Activated T-helper 1 cell treated with anti-CD3 and anti-CD28 coated beads, Interleukin-12 subunit alpha, Interleukin-12 subunit beta, Interleukin-2, Interleukin-4 antibody, amounts not matched to agents 30 ng/mL and 10 ng/mL and 1 ng/mL, durations not matched to agents 14 hours and 24 hours and 36 hours (primary cell): ENCODE measurements at places on chromosomes 16 and 17.

DNA sequence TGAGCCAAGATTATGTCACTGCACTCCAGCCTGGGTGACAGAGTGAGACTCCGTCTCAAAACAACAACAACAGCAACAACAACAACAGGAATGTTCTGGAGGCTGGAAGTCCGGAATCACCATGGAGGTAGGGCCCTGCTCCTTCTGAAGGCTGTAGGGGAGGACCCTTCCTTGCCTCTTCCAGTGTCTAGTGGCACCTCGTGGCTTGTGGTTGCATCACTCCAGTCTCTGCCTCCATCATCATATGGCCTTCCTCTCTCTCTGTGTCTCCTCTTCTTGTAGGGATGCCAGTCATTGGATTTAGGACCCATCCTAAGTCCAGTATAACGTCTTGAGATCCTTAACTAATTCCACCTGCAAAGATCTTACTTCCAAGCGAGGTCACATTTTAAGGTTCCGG lies 14.0 kb downstream of the NAGPA start:
- no peaks in the 10 kb centered on the region for H3K4me1 ChIP-seq
- no peak overlapping the region for H3K27ac ChIP-seq
- H3K36me3 ChIP-seq, result no peaks in the 10 kb centered on the region
- no peaks in the 10 kb centered on the region for H3K27me3 ChIP-seq

GRCh38 chr17:1573932-1574696 lies 11.5 kb upstream of the PITPNA start:
- no peak overlapping the region for H3K4me3 ChIP-seq
- H3K27me3 ChIP-seq, result peaks cover 3% of the 10 kb centered on the region
- peaks cover 6% of the 10 kb centered on the region for H3K4me1 ChIP-seq
- peak; percentile 40 for DNase-seq
- H3K27ac ChIP-seq, result no peak overlapping the region
- H3K36me3 ChIP-seq, result no peaks in the 10 kb centered on the region

DNA sequence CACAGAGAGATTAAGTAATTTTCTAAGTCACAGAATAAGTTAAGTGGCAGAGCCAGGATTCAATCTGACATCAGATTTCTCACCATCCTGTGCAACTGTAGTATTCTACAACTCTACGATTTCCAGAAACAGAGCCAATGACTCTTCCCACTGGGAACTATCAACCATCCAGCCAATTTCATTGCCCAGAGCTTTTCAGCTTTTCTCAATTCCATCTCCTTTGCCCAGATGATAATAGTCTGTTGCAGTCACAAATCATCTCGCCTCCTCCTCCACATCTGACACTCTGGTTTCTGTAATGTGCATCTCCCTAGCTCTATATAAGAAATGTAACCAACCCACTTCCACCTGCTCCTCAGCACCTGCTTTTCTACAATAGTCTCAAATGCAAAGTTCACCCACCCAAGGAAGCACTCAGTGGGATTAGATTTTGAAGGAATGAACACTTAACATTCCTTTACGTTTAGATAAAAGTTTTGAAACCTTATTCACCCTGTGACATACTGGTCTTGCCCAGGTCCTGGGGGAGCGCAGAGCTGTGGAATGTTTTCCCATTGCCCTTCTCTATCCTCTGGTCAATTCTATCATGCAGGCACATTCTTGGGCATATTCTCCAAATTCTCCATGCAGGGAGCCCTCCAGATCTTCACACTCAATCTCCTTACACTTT lies 167.8 kb upstream of the ASIC2 start:
- no peak for DNase-seq
- H3K4me3 ChIP-seq, result no peak overlapping the region
- H3K36me3 ChIP-seq, result no peaks in the 10 kb centered on the region
- peaks cover 7% of the 10 kb centered on the region for H3K27me3 ChIP-seq

- H3K27ac ChIP-seq, result no peak overlapping the region
- H3K4me1 ChIP-seq, result peaks cover 17% of the 10 kb centered on the region
- peak; percentile 56 for DNase-seq
- peak overlapping the region; percentile 16 for H3K4me3 ChIP-seq
- no peaks in the 10 kb centered on the region for H3K36me3 ChIP-seq
Observed at GRCh38 chr17:50198026-50198669, 3.3 kb downstream of the COL1A1 start.

DNA sequence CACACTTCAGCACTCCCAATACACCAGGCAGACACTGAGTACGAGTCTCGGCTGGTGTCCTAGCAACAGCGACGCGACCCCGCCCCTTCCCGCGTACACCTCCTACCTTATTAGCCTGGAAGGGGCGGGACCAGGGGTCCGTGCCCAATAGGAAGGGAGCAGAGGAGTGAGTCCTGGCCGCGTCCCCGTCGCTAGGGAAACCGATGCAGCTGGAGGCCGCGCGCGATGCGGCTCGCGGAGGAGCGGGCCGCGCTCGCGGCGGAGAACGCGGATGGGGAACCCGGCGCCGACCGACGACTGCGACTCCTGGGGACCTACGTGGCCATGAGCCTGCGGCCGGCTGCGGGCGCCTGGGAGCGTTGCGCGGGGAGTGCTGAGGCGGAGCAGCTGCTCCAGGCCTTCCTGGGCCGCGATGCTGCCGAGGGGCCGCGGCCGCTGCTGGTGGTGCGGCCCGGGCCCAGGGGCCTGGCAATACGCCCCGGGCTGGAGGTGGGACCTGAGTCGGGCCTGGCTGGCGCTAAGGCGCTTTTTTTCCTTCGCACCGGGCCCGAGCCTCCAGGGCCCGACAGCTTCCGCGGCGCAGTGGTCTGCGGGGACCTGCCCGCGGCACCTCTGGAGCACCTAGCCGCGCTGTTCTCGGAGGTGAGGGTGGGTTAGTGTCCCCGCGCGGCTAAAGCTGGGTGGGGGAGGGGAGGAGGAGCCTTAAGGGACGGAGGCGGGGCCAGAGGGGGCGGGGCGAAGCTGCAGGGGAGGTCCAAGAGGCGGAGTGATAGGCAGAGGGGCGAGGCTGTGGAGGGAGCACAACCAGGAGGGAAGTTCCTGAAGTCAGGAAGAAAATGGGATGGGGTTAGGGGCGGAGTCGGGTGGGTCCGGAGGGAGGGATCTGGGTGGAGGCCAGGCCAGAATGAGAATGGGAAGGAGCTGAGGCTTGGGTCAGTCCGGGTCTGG lies at the start of gene DNAH9:
Gene DNAH9, plus strand, starts transcription at position 197 of the 948 bp plus-strand sequence. Its CDS starts 29 bp downstream, at position 226.
- no peaks in the 10 kb centered on the region for H3K4me1 ChIP-seq
- H3K36me3 ChIP-seq, result no peaks in the 10 kb centered on the region
- H3K4me3 ChIP-seq, result no peak within 1 kb of the TSS
- no peak within 1 kb of the TSS for H3K27ac ChIP-seq
- peaks cover 5% of the 10 kb centered on the region for H3K27me3 ChIP-seq

DNA sequence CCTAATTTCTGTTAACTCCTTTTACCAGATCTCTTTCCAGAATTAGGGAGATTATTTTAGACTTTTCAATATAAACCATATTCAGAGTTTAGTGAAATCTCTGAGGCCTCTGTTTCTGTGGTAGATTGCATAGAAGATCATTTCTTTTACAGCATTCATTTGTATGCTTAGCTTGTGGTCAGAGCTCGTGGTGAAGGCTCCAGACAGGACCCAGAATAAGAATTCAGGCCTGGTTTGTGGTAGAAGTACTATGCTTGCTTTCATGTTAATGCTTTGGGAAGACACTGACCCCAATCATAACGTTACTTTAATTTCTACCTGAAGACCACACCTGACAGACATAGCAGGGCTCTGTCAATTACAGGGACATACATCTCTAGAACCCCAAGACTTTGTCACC lies 258.1 kb downstream of the FTO start:
- DNase-seq, result no peak
- H3K4me3 ChIP-seq, result no peak overlapping the region
- H3K4me1 ChIP-seq, result peaks cover 20% of the 10 kb centered on the region
- peaks cover under 1% of the 10 kb centered on the region for H3K36me3 ChIP-seq
- H3K27me3 ChIP-seq, result no peaks in the 10 kb centered on the region
- H3K27ac ChIP-seq, result no peak overlapping the region

DNA sequence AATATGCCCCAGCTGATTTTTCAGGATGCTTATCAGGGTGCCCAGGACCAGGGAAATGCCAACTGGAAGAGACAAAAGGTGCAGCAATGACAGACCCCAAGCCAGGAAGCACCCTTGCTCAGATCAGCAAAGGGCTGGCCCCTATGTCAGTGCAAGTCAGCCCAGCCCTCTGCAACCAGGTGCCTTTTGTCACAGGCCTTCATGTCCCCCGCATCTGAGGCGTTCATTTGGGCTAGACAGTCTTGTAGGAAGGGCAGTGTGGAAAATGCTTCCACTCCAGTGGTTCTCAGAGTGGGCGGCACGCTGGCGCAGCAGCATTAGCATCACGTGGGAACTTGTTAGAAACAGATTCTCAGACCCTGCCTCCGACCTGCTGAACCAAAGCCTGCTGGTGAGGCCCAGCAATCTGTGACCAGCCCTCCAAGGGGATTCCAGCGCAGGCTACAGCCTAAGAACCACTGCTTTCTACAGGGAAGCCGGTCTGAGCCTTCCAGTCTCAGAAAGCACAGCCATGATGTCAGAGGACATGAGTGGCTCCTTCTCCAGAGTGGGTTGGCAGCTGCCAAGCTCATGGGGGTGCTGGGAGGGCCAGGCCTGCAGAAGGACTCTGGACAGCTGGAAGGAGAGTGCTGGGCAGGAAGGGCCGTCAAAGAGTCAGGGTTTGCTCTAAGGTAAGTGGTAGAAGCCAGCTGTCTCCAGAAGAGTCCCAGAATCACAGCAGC lies 13.1 kb downstream of the SLC47A2 start:
- H3K27ac ChIP-seq, result no peak overlapping the region
- peaks cover 2% of the 10 kb centered on the region for H3K27me3 ChIP-seq
- no peaks in the 10 kb centered on the region for H3K36me3 ChIP-seq
- H3K4me3 ChIP-seq, result no peak overlapping the region
- H3K4me1 ChIP-seq, result no peaks in the 10 kb centered on the region

GRCh38 chr16:80377096-80377956 lies 163.5 kb upstream of the DYNLRB2 start:
- no peaks in the 10 kb centered on the region for H3K4me1 ChIP-seq
- no peaks in the 10 kb centered on the region for H3K36me3 ChIP-seq
- no peaks in the 10 kb centered on the region for H3K27me3 ChIP-seq
- no peak overlapping the region for H3K4me3 ChIP-seq
- H3K27ac ChIP-seq, result no peak overlapping the region

GRCh38 chr16:57500578-57501111 lies 14.4 kb upstream of the DOK4 start:
- peak overlapping the region; percentile 49 for H3K27ac ChIP-seq
- H3K4me3 ChIP-seq, result no peak overlapping the region
- peaks cover 2% of the 10 kb centered on the region for H3K27me3 ChIP-seq
- no peak for DNase-seq

GRCh38 chr16:68563631-68564381 lies 24.7 kb downstream of the ZFP90 start:
- no peaks in the 10 kb centered on the region for H3K27me3 ChIP-seq
- no peak for DNase-seq
- no peak overlapping the region for H3K27ac ChIP-seq
- H3K4me3 ChIP-seq, result no peak overlapping the region
- peaks cover 61% of the 10 kb centered on the region for H3K36me3 ChIP-seq

GRCh38 chr16:4602331-4602730 lies 12.4 kb downstream of the UBALD1 start:
- peaks cover 7% of the 10 kb centered on the region for H3K27me3 ChIP-seq
- DNase-seq, result no peak
- no peak overlapping the region for H3K4me3 ChIP-seq
- H3K36me3 ChIP-seq, result no peaks in the 10 kb centered on the region

DNA sequence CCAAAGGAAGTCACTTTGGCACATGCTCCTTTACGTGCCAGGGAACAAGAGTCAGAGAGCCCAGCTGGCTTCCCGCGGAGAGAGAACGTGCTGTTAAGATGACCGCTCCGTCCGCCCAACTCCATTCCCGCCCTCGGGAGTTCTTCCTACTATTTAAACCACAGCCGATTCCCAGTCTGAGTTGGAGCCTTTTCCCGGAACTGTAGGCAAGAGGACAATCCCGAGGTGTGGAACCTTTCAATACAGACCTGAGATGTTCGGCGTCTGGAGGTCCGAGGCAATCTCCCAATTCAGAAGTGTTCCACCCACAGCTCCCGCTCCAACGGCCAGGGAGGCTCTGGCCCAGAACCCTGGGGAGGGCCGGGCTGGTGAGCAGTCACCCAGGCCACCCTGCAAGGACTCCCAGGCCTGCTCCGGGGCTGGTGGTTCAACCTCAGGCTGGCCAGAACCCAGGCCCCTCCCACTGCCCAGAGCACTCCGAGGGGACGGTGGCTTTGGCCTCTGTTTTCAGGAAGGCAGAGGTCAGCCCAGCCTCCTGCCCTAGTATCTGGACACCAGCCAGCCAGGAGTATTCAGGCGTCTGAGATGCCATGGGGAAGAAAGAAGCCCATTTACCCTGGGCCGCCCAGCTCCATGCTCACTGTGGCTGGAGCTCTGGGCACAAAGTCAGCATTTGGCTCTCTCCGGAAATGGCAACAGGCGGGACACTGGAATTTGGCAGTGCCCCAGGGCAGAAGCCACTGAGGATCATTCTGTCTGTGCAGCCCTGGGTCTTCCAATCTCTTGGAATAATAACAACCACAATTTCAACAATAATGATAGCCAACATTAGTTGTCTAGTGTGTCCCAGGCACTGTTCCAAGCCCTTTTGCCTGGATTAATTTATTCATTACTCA lies 21.4 kb downstream of the EMP2 start:
- peaks cover 7% of the 10 kb centered on the region for H3K27me3 ChIP-seq
- no peak for DNase-seq
- H3K4me1 ChIP-seq, result no peaks in the 10 kb centered on the region
- no peaks in the 10 kb centered on the region for H3K36me3 ChIP-seq

DNA sequence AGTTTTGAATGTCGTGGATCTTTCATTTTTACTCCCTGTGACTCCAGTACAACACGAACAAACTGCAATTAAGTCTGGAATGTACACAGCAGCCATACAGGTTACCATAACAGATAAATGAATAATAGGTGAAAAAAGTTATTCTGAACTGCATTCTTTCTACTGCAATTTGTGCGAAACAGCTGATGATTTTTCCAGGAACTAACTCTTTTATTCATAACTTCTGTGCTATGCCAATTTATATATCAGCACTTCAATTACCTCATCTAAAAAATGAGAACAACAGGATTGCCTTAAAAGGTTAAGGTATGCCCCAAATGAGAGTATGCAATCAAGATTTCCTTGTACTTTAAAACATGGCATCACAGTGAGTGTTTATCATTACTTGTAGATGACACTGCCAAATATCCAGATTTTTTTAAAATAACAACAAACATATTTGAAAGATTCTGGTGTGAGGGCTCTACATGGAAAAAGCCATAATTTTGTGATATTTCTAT lies 238.9 kb downstream of the CDH8 start:
- no peaks in the 10 kb centered on the region for H3K36me3 ChIP-seq
- no peaks in the 10 kb centered on the region for H3K27me3 ChIP-seq
- no peak overlapping the region for H3K27ac ChIP-seq
- no peaks in the 10 kb centered on the region for H3K4me1 ChIP-seq
- H3K4me3 ChIP-seq, result no peak overlapping the region
